ENCODE measurements at places on chromosomes 2 and 18.

DNA sequence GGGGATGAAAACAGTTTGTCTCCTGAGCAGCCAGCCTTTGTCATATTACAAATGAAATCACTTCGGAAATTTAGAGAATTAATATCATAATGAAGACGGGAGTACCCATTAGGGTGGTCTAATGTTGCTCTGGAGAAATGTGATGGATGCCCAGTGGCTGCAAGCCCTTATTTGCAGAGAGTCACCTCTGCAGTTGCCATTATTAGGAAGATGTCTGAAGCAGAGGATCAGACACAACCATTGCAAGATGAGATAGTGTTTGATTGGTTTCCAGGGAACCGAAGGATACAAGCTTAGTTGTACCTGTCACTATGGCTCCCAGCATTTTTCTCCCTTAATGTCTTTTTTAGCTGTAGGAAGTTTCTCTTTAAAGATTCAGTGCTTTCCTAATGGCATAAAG, 272.4 kb downstream of the FIGN start:
- DNase-seq, result no peak

- DNase-seq, result no peak
Measured at GRCh38 chr2:113940891-113941290, 51.0 kb downstream of the ACTR3 start.

GRCh38 chr2:64143169-64144056, 807 bp downstream of the PELI1 start:
- DNase-seq, result no peak

- no peak for DNase-seq
Measured at GRCh38 chr2:5315512-5315911, 376.7 kb upstream of the SOX11 start.

DNA sequence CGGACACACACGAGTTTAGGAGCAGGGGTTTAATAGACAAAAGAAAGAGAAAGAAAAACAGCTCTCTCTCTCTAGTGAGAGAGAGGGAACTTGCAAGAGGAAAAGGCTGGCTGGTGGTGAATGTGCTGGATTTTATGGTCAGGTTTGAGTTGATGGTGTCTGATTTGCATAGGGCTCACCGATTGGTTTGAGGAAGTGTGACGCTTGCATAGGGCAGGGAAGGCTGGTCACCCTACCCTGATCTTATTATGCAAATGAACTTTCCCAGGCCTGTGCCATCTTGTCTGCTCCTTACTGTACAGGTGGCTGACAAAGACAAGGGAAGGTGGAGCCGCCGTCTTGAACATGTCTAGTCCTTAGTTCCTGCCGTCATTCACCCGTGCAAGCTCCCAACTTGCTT, 408.9 kb downstream of the RIT2 start:
- no peak for DNase-seq

- no peak for DNase-seq
Measured at GRCh38 chr2:131417886-131418285, 53.9 kb upstream of the RAB6D start.

DNA sequence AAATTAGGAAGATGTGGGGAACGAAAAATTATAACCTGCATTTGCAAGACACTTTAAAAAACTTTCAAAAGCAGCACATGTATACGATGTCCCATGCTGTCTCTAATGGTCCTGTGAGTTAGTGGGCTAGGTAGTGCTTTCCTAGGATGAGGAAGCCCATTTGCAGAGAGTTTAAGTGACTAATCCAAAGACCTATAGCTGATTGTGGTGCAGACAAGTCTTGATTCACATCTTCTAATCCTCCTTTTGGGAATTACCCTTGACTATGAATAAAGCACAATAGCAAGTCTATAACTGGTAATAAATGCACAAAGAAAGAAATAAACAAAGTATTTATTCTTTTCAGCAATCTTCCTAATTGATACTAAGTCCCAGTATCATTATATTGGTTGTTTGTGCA, 234.6 kb upstream of the FANCL start:
- no peak for DNase-seq

- no peak for DNase-seq
Measured at GRCh38 chr2:29495536-29496060, 380.4 kb downstream of the CLIP4 start.

- DNase-seq, result no peak
Measured at GRCh38 chr2:161976295-161976694, 97.7 kb downstream of the DPP4 start.

DNA sequence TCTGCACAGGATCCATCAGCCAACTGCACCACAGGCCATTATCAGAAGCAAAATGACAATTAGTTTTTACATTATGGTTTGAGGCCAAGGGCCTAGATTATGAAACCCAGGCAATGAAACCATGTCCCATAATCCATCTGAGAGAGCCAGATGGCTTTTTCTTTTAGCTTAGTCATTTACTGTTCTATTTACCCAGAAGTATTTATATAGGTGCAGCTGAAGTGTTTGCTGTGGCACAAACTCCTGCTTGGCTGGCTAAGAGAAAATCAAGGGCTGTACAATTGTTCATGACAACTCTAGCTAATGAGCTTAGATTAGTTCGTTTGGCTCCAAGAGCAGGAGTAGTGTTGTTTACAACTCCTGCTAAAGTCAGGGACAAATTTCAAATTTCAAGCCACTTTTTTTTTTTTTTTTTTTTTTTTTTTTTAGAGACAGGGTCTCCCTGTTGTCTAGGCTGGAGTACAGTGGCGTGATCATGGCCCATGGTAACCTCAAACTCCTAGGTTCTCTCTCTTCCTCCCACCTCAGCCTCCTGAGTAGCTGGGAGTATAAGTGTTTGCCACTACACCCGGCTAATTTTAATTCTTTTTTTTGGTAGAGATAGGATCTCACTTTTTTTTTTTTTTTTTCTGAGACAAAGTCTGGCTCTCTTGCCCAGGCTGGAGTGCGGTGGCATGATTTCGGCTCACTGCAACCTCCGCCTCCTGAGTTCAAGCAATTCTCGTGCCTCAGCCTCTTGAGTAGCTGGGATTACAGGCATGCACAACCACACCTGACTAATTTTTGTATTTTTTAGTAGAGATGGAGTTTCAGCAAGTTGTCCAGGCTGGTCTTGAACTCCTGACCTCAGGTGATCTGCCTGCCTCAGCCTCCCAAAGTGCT, 18.4 kb upstream of the REV1 start:
- no peak for DNase-seq

GRCh38 chr2:115161081-115161770, 718.8 kb downstream of the DPP10 start:
- no peak for DNase-seq

DNA sequence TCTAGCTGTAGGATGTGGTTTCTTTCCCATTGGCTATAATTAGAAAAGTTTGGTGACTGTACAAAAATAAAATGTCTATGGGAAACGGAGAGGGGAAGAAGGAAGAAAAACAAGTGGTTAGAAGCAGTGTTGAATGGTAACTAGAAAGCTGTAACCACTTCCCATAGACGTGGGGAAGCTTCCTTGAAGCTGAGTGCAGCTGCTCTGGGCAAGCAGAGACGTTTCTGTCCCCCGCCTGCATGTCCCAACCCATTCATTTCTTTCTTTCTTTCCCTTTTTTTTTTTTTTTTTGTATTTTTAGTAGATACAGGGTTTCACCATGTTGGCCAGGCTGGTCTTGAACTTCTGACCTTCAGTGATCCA, 367.8 kb upstream of the HS6ST1 start:
- no peak for DNase-seq
